ENCODE measurements at places on chromosomes 16 and 17.

DNA sequence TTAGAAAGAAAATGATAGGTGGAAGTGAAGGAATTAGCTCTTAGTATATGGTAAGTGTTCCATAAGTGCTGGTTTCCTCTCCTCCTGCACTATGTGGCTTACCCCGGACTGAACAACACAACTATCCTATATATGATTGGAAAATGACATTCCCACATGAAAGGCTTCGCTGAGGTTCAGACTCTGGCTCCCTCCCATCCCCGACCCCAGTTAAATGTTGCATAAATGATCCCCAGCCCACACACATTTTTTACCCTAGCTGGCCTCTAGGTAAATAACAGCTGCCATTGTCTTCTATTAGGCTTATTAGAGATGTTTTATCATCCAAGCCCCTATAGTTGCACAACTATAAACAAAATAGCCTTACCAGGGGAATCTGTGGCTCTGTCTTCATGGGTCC, 495.6 kb upstream of the CDH11 start:
- DNase-seq = no peak

- DNase-seq = no peak
Observed at GRCh38 chr17:60229188-60229802, 79.5 kb downstream of the CA4 start.

DNA sequence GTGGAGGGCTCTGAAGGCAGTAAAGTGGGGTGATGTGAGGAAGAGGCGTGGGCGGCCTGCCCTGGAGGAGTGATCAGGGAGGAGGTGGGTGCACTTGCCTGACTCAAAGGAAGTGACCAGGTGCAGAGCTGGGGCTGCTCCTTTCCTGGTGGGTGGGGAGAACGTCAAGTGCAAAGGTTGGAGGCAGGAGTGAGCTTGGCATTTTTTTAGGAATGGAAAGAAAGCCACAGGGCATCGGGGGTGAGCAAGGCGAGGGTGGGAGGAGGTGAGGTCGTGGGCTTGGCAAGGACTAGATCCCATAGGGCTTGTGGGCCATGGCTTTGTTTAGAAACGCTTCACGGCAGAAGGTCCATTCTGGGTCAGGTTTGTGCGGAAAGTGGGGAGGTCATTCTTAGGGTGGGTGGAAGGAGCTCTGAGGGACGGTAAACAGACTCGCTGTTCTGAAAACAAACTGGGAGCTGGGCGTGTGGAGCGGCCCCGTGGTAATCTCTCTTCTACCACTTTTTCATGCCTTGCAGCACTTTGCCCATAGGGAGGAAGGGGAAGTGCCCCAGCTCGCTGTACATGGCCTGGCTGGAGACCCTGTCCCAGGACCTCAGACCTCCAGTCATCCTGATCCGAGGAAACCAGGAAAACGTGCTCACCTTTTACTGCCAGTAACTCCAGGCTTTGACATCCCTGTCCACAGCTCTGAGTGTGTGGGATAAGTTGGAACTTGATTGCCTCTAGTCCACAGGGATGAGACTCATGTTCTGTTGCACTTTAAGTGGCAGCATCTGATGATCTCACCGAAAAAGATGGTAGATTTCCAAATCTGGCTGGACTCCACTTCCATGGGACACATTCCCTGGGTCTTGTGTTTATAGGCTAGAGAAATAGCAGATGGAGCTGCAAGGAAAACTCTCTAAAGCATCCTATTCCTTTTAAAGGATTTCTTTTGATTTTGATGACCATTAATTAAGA, 18.9 kb upstream of the HERPUD1 start:
- DNase-seq = no peak

DNA sequence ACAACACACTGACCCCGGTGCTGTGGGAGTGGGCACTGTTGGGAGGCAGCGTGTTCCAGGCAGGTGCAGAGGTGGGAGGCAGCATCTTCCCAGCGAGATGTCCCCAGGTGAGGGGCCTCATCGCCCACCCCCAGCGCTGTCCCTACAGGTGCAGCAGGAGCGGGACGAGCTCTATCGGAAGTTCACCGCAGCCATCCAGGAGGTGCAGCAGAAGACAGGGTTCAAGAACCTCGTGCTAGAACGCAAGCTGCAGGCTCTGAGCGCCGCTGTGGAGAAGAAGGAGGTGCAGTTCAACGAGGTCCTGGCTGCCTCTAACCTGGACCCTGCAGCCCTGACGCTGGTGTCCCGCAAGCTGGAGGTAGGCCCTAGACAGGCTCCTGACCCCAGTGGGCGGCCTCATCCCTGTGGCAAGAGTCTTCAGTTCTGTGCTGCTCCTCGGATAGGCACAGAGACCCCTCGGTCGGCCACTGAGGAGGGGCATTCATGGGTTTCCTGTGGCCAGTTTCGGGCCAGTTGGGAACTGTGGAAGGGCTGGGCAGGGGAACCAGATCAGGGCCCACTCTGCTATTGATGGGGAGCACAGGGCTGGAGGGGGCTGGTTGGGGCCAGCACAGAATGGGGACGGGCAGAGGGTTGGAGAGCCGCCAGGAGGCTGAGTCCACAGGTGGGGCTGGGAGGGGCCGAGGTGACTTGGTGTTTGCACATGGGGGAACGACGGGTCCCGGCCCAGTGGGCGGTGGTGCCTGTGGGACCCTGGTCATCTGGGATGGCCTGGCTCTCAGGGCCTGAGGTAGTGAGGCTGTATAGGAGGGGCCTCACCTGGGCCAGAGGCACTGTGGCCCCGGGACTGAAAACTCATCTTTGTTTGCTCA, 21.1 kb upstream of the DBNDD1 start:
- no peak for DNase-seq

GRCh38 chr17:2909846-2910234, 113.6 kb downstream of the RAP1GAP2 start:
- no peak for DNase-seq

Measured in activated CD4-positive, alpha-beta T cell treated with anti-CD3 and anti-CD28 coated beads, Interleukin-2, amount 50 U/mL, for 4 hours (primary cell).